ENCODE measurements at places on chromosomes 2 and 18.

DNA sequence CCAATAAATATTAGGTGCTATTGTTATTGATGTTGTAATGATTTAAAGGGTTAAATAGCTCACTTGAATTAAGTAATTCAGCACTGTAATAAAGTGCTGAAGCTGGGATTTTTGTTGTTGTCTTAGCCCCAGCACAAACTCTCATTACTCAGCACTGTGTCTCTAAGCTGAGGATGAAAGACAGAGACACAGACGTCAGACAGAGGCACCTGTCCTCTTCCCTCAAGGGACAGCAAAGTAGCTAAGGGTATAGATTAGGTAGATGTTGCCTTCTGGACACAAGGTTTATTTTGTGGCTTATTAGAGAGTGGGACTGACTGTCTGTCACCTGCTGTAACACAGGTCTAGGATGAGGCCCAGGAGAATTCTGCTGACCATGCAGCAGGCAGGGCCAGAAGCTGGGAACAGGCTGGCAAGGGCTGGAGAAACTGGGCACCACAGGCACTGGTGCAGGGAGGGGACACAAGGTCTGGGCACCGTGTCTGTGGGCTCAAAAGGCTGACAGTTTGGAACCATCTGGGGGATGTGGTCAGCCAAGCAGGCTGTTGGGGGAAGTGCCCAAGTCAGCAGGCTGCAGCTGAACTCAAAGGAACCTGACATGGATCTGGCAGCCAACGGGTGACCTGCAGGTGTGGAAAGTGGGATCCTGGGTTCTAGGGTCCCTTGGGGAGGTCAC, 20.0 kb upstream of the PTPN4 start:
- DNase-seq = peak; percentile 38

- DNase-seq = no peak
Observed at GRCh38 chr2:26595146-26595545, 46.0 kb downstream of the CIB4 start.

GRCh38 chr2:67318993-67319481, 78.1 kb upstream of the ETAA1 start:
- DNase-seq = peak; percentile 87

DNA sequence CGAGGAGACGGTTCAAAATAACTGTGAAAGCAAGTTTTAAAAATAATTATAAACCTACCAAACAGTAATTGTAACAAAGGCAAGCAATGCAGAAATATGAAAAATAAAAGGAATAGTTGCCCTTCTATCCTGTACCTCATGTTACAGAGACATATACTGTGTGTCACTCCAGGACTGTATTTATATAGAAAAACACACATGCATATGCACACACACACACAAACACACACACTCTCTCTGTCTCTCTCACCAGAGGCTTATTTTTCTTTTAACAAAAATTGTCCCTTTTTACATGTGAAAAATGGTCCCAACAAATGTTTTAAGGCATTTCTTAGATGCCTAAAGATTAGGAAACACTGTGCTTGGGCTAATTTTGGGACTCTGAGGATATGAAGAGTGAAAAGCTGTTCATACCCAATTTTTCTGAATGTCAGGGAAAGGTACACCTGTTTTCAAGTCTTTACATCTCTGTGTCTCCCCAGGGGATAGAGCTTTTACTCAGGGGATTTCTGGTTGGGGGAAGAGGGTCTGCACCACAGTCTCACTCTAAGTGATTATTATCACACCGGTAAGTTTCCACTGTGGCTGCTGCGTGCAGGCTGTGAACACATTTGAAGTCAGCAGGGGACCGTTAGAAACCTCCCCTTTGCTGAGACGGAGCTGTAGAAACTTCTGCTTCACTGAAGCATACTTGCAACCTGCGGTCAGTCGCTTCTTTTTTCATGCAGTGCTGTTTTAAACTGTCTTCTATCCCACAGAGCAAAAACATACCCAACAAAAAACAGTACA, 51.4 kb upstream of the SPAG16 start:
- DNase-seq = peak; percentile 59

DNA sequence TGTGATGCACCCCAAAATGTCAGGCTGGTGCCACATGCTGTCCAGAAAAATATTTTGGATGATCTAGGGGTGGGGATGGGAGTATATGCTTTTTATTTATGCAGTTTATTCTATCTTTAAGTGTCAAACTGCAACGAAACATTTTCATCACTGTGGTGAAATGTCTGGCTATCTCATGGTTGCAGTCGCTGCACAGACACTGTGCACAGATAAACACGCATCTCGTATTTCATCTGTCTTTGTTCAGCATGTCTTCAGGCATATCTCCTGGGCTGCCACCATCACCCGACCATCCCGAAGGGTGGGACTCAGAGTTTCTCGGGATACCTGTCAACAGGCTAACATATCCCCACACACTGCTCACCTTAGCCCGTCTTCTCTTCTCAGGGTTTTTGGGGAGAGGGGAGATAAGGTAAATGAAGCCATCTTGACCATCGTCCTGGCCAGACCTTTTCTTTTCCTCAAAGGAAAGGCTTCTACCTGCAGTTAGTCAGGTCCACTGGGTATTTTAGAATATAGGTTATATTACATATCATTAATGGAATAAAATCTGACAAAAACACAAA, 80.7 kb upstream of the NABP1 start:
- no peak for DNase-seq

- no peak for DNase-seq
Observed at GRCh38 chr2:85189606-85190270, 56.5 kb downstream of the TCF7L1 start.

GRCh38 chr2:209441541-209441940, 17.7 kb downstream of the MAP2 start:
- no peak for DNase-seq

DNA sequence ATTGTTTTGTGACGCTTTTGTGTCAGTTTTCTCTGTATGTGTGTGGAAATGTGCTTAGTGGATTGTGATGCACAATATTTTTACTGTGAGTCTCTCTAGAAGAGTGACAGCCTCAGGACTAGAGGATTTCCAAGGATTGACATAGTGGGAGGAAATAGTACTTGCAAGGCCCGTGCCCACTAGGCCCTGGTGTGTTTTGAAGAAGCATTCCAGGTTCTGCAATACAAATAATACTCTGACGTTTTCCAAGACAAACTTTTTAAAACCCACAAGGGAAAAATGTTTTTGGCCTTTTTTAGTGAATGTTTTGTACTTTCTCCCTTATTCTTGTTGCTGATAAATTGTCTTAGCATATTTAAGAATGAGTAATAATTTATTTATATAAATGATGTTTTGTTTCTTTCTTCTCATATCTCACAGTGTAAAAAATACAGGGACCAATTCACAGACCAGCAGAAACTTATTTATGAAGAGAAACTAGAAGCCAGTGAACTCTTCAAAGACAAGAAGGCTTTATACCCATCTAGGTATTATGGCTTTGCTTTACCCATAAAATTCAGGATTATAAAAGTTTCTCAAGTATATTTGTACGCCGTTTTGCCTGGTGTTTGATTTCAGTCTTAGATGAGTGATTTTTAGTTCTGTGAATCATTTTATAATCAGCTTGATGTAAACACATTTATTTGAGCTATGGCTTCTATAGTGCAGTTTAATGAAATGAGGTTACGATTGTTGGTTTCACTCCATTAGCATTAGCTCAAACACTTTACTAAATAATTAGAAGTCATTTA, 165.6 kb downstream of the MYO1B start:
- DNase-seq = no peak

- no peak for DNase-seq
Observed at GRCh38 chr2:214560176-214560575, 149.3 kb downstream of the VWC2L start.

DNA sequence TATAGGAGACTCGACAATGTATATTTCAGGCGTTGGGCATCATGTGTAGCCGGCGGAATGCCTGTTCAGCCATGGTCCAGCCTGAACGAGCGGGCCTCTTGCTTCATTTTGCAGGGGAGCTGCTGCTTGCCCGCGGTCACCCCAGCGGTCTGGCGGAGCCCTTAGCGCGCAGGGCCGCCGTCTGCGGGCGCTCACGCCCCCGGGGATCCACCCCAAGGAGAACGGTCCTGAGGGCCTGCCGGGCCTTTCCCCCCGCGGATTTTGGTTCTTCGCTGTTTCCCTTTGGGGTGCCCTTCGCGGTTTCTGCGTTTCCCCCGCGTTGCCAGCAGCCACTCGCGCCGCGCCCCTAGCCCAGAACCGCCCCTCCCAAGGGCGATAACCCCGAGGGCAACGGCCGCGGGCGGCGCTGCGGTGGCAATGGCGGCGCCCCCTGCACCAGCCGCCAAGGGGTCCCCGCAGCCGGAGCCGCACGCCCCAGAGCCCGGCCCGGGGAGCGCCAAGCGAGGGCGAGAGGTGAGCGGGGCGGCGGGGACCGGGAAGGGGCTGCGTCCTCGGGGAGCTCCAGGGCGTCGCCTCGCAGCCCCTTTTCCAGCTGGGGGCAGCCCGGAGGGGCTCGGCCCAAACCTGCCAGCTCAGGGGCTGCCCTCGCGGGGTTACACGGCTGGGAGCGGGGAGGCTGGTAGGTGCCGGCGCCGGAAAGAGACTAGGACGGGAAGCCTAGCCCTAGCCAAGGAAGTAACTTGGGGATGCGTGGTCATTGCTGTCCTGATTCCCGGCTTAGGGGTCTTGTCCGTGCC, at the start of gene MFSD2B:
Gene MFSD2B, plus strand, starts transcription at position 406 of the 797 bp plus-strand sequence. Its CDS starts 12 bp downstream, at position 418.
- DNase-seq = no peak

GRCh38 chr2:239960929-239961661, 64.0 kb downstream of the NDUFA10 start:
- DNase-seq = no peak

DNA sequence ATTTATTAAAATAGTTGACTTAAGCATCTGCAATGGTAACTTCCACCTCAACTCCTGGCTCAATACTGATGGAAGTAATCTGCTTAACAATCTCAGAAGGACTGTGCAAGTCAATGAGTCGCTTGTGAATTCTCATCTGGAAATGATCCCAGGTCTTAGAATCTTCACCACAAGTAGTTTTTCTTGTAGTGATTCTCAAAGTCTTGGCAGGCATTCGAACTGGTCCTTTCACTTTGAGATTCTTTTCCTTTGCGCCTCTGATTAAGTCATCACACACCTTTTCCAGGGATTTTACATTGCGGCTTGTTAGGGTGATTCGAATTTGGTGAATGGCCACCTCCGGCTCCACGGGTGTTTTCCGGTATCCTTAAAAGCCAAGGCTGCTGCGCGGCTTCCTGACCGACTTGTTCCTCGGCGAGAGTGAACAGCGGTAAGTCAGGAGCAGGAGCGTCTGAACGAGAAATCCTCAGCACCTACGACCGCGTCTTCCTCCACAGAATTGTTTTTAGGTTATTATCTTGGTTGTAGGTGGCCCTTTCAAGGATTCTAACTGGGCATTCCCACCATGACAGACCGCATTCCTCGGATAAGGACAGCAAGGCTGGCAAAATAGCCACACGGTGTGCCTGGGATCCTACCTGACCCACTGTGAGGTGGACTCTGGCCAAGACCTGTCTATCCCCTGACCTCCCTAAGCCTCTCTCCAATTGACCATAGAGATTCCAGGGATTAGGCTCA, 23.8 kb upstream of the SLC20A1 start:
- DNase-seq = no peak

DNA sequence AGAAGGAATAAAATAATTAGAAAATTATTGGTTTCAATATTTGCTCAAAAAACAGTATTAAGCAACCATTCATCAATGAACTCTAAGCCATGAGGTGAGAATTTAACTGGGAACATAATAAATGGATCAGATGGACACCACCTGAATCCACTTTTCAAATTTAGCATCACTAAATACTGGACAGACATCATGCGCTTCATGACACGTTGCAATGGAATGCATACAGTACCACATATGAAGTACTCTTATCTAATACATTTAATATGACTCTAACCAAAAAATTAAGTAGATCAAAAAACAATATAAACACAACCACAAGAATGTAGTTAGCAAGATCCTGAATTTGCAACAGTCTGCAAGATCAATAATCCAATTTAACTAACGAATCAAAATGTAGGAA, 76.6 kb downstream of the COBLL1 start:
- DNase-seq = no peak

GRCh38 chr2:233855345-233855744, 1.0 kb upstream of the HJURP start:
- DNase-seq = no peak

DNA sequence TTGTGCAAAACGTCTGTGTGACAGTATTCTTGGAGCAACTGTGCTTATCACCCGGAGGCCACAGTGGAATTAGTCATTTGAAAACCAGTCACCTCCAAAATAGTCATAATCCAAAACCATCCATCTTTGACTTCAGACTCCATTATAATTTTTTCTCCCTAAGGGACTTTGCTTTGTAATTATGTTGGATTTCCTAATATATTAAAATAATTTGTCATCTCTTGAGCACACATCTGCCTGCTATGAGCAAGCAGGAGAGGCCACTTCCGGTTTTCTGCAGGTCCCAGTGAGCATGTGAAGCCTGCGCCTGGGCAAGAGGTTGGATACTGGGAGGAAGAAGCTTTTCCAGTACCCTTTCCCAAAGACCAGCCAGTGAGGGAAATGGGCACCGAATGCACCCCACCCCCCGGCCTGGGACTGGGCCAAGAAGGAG, 57.7 kb downstream of the ODC1 start:
- DNase-seq = no peak

DNA sequence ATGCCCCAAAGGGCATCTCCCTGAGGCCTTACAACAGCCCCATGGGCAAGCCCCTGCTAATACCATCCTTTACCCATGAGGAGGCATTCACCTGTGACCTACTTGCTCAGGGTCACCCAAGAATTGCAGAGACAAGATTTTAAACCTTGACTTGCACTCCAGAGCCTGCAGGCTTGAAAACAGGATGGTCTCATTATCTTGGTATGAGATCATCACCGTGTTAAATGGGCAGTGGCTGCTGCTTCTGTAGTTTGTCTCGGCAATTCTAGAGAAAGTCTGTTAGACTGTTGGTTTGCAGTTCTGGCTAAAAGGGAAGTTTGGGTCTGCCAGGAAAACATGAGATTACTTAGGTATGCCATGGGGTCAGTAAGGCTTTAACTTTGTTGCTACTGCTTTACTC, 698.9 kb downstream of the GALR1 start:
- DNase-seq = no peak

DNA sequence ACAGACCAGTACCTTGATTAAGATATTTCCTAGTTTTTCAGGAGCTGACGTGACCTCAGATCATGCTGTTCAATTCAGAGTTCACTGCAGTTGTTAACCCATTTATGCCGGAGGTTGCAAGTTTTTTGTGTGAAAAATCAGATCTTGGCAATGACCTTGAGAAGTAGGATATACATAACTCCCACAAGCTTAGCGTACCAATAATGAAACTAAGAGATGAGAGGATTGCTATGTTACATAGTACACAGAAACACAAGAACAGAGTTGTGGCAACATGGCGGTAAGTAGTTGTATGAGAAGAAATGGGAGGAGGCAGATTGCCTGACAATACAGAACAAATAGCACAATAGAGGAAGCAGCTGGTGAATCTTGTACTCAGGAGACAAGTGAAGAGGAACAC, 39.1 kb downstream of the PPIG start:
- no peak for DNase-seq

DNA sequence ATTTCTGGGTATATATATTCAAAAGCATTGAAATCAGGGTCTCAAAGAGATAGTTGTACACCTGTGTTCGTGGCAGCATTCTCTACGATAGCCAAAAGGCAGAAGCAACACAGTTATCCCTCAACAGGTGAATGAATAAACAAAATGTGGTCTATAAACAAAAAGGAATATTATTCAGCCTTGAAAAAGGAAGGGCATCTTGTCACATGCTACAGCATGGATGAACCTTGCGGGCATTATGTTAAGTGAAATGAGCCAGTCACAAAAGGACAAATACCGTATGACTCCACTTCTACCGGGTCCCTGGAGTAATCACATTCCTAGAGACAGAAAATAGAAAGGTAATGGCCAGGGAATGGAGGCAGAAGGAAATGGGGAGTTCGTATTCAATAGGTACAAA, 228.8 kb downstream of the SH3BP4 start:
- DNase-seq = no peak

- no peak for DNase-seq
Observed at GRCh38 chr2:207706936-207707860, 4.2 kb upstream of the CCNYL1 start.

All from NCI-H82 (cell line).